Lower leg skin (tissue), 4 donors: ENCODE measurements at places on chromosomes 12 and 14. TPM values are rescaled to one million over a fixed set of nuclear protein-coding genes. Genes with fewer than 3 reads are reported as not detected.

DNA sequence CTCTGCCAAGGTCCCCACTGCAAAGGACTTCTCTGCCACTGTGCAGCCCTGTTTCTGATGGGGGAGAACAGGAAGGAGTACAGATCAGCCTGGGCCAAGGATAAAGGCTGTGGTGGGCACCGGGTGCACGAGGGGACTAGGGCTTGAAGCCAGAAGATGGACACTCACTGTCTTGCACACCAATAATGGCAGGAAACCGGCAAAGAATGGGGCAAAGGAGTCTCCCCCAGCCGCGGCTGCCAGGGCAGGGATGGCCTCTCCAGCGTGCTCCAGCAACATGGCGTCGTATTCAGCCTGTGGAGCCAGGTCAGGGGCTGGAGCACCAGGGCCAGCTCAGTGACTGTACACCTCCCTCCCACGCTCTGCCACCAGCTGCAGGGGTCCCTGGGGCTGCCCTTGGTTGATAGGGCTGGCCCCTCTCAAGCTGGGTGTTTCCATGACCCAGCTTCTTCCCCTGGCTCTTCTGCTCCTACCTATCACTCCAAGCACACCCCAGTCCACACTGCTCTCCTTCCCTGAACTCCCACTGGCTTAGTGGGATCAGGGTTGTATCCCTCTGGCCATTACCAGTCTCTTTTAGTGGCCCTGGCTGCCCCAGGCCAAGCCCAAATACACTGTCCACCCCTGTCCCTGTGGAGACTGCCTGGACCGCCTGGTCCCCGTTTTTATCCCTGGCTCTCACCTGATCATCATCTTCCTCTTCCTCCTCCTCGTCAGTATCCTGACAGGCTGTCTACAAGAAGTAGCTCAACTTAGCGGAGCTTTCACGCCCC is 6.3 kb downstream of the IPO4 start:
- no peak for DNase-seq

DNA sequence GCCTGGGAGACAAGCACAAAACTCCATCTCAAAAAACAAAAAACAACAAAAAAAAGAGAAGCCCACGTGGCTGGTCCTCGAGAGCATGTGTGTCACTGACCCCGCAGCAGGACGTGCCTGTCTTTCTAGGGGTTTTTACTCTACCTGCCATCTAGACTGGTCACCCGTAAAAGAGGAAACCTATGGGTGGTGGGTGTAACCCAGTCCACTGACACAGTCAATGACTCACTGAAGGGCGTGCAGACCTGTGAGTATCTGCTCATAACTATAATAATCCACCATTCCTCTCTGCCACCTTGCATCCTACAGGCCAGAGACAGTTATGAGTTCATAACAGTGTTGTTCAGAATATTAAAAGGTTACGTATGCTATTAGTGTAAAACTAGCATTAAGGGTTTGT is 4.6 kb downstream of the GOLGA3 start:
- DNase-seq, result no peak

DNA sequence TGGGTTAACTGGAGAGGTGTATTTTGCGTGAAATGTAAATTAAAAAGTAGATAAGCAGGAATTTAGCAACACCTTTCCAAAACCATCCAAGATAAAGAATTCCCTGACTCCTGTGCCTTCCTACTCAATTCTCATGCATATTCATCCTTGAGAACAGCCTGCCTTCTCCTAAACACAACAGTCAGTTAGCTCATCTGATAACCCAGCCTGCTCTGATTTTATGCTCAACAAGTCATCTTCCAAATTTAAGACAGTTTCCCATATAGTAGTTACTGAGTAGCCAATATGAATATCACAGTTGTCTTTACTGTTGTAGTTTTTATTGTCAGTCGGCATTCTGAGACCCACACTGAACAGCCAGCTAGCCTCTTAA is 27.1 kb downstream of the CPNE8 start:
- no peak for DNase-seq

Gene EXD2
- 19.0 TPM for total RNA-seq

Gene PLEKHG7
- not detected for total RNA-seq

Gene VWF
- total RNA-seq, result 44.4 TPM

Gene ASCL4
- total RNA-seq, result not detected

Gene RAPGEF3
- 27.8 TPM for total RNA-seq
